ENCODE measurements at places on chromosomes 16 and 17.

GRCh38 chr16:57609541-57610401, 18.7 kb upstream of the ADGRG1 start:
- no peak for DNase-seq

GRCh38 chr16:24700549-24701392, 28.7 kb upstream of the TNRC6A start:
- DNase-seq: no peak

DNA sequence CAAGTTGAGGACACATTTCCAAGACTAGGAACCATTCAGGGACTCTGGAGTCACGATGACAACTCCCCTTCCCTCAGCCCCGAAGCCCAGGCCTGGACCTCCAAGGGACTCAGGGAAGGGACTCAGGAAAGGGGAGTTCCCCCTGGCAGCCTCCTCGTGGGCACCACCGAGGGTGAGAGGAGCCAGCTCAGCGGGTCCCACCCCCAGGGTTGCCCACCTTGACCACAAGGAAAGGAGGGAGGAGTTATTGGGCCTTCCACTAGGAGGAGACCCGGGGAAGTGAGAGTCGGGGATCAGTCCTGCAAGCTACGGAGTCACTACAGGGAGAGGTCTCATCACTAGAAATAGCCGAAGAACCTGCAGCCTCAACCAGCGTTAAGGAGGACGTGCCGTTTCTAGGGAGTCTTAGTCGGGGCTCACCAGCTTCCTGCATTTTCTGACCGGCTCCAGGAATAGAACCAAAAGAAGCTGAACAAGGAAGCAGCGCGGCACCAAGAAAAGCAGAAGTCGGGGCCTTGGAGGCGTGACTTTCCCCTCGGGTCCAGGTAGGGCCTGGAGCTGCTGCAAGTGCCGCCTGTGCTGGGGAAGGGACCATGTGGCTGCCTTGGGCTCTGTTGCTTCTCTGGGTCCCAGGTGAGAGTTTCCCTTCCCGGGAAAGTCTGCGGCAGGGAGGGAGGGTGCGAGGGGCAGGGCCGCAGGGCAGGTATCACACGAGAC, at the start of gene CD300A:
CD300A (plus strand) TSS at position 524 of the 717 bp plus-strand sequence; CDS start at position 594, 70 bp downstream.
- no peak for DNase-seq

DNA sequence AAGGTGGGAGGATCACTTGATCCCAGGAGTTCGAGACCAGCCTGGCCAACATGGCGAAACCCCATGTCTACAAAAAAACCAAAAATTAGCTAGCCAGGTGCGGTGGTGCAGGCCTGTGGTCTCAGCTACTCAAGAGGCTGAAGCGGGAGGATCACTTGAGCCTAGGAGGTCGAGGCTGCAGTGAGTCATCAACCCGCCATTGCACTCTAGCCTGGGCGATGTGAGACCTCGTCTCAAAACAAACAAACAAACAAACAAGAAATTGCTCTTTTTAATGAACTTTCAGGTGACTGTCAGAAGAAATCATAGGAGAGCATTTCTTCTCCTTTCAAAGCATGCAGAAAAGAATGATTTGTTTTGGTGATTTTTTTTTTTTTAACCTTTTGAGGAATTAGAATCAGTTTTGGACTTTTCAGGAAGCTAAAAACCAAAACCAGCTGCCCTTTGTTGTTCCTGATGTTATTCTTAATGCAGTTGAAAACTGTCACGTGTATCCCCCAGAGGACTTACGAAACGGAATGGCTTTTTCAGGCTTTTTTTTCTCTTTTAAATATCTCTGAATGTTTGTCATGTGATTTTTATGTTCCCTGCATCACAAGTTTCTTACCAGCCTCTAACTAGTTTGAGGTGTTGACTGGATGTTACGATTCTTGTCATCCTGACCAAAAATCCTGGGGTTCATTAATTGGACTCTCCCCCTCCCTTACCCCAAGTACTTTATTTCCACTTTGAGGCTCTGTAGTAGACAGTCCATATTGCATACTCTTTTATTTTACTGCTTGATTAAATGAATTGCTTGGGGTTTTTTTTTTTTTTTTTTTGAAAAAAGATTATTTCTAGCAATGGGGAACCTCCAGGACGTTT, 34.1 kb downstream of the SNX29 start:
- no peak for DNase-seq

GRCh38 chr17:15502369-15503112, 35.1 kb upstream of the CDRT4 start:
- no peak for DNase-seq

DNA sequence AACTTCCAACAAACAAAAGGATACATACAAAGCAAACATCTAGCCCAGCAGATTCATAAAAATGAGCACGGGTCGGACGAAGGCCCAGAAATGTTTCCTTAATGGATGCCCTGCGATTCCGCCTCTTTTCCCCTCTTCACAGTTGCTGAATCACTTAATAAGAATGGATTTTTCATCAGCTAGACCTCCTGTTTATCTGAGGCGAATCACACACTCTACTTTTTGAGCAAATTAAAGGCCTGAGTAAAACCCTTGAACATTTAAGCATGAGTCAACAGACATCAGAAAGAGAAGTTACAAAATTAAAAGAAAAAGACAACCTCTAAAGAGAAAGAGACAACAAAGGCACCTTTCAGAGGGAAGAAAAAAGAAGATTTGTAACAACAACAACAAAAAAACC, 44.7 kb downstream of the HS3ST3A1 start:
- no peak for DNase-seq

- DNase-seq: no peak
These were observed 9.9 kb downstream of the TBC1D16 start for GRCh38 chr17:80025796-80026195.

DNA sequence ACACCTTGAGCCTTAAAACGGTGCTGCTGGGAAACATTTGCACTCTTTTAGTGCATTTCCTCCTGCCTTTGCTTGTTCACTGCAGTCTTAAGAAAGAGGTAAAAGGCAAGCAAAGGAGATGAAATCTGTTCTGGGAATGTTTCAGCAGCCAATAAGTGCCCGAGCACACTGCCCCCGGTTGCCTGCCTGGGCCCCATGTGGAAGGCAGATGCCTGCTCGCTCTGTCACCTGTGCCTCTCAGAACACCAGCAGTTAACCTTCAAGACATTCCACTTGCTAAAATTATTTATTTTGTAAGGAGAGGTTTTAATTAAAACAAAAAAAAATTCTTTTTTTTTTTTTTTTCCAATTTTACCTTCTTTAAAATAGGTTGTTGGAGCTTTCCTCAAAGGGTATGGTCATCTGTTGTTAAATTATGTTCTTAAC, 4.4 kb downstream of the SOX9 start:
- no peak for DNase-seq

- DNase-seq: no peak
These were observed 67.5 kb downstream of the AMFR start for GRCh38 chr16:56357765-56358322.

- DNase-seq: no peak
These were observed 174.8 kb downstream of the NTN1 start for GRCh38 chr17:9195961-9196670.

GRCh38 chr17:19553036-19553435, 19.4 kb downstream of the SLC47A1 start:
- no peak for DNase-seq

DNA sequence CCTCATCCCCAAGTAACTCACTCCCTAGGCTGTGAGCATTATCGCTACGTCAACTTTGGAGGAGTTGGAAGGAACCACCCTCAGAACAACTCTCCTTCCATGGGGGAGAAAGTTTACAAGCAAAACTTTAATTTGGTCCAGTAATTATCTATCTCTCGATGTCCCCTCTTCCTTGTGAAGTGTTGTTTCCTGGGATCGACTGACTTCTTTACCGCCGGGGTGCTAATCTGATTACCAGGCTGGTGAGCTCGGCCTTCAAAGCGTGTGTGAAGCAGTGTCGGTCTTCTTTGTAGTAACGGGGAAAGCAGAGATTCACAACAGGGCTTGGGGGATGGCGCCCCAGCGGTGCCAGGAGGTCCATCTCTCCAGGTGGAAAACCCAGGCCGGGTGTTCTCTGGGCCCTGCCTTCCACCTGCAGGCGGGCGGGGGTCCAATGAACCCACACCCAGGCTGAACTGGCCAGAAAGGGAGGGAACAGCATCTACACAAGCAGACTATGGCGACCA, 14.5 kb upstream of the FOXF1 start:
- no peak for DNase-seq

DNA sequence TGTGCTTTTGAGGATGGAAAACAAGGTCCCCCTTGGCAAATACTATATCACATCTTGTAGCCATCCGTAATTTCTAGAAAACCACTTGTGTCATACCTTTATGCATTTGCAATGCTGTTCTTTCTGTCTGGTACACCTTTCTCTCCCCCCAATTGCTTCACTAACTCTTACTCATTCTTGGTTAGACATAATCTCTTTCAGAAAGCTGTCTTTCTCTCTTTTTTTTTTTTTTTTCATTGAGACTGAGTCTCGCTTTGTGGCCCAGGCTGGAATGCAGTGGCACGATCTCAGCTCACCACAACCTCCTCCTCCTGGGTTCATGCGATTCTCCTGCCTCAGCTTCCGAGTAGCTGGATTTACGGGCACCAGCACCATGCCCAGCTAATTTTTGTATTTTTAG, 94.9 kb upstream of the C17orf78 start:
- no peak for DNase-seq

DNA sequence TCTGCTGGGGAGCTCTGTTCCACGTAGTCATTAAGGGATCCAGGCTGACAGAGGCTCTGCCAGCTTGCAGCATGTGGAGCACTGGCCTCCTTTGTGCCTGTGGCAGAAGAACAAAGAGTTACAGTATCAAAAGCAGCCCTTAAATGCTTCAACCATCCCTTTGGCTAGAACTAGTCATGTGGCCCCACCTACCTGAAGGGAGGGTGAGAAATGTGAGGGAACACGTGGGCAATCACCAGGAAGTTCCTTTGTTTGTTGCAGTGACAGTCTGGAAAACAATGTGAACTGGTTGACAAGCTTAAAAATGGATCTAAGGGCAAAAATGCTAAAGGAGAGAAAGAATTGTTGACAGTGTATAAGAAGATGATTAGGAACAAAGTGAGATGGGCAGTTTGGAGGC, 290.4 kb upstream of the HSBP1 start:
- no peak for DNase-seq

DNA sequence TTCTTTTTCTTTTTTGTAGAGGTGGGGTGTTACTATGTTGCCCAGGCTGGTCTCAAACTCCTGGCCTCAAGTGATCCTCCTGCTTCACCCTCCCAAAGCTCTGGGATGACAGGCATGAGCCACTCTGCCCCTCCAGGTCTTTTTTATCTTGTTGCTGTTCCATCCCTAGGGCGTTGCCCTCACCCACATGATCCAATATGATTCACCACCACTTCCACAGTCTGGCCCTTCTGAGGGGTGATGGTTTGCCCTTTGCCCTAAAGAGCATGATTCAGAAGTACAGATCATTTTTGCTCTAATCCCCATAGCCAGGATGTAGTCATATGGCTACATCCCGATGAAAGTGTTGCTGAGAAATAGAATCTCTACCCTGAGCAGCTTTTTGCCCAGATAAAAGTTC, 18.8 kb downstream of the STX4 start:
- DNase-seq: no peak

DNA sequence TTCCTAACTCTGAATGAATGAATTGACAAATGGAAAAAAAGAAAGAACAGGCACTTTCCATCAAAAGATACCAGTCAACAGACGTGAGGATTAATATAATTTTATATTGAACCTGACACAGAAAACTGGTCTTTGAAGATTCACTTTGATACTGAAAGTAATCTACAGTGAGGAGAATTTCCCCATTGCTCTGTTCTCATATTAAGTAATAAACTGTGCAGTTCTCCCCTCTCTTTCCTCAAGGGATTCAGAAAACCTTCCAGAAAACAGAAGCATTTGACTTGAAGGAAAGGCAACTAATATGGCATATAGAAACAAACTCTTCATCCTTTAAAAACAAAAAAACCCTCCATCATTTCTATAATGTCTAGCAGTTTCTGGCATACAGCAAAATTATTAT, 2.2 kb downstream of the TEX2 start:
- no peak for DNase-seq

GRCh38 chr17:50365165-50365564, 7.8 kb downstream of the MRPL27 start:
- DNase-seq: no peak

- no peak for DNase-seq
These were observed 5.5 kb upstream of the ZNF750 start for GRCh38 chr17:82845163-82845807.

GRCh38 chr16:86343027-86343795, 167.1 kb upstream of the FOXF1 start:
- no peak for DNase-seq

DNA sequence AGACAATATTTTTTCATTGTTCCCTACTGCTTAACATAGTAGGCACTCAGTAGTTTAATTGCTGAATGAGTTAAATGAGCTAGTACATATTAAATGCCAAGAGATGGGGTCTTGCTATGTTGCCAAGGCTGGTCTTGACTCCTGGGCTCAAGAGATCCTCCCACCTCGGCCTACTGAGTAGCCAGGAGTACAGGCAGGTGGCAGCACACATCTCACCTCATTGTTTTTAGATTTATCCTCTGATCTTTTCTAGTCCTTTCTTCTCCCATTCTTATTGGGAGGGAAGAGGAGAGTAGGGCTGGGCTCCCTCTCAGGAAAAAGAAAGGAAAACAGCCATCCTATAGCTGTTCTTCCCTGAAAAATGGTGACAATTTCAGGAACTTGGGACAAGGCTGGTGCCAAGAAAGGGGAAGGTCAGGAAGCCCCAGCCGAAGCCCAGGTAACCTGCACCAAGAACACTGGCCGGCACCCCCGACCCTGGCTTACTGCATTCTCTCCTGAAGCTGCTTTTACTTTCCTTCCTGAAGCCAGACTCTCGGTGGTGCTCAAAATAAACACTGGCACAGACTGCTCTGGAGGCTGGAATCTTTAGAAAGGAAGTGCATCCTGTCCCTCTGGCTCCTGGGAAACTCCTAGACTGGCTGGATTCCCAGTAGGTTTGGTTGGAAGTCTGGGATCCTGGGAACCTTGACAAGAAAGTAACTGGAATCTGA, 2.7 kb downstream of the TNFAIP1 start:
- DNase-seq: no peak

- DNase-seq: no peak
These were observed 83.3 kb downstream of the KATNIP start for GRCh38 chr16:27633221-27633620.

- peak; percentile 24 for DNase-seq
These were observed 1.9 kb downstream of the GPR142 start for GRCh38 chr17:74369221-74369620.

DNA sequence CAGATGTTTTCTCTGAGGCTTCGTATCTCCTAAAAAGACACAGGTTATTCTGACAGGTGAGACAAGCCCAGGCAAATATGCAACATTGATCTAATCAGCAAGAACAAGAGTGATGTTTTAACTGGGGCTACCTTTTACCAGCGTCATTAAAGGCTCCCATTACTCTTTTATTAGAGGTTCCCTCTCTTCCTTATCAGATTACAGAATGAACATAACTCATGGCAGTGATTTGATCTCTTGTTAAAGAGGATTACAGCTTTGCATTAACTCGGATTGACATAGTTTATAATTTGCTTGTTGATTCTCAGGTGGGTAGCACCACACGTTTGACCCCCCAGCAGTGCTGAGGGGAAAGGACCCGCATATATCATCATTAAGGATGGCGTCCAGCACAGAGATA, 90.5 kb downstream of the AATF start:
- no peak for DNase-seq

GRCh38 chr16:49665482-49666230, 190.3 kb downstream of the ZNF423 start:
- no peak for DNase-seq

GRCh38 chr16:46713634-46714033, 24.2 kb downstream of the ORC6 start:
- DNase-seq: no peak

All from NCI-H2227 treated with DMSO at 0.1 percent for 48 hours (cell line).